ENCODE measurements at places on chromosomes 3 and 15.

DNA sequence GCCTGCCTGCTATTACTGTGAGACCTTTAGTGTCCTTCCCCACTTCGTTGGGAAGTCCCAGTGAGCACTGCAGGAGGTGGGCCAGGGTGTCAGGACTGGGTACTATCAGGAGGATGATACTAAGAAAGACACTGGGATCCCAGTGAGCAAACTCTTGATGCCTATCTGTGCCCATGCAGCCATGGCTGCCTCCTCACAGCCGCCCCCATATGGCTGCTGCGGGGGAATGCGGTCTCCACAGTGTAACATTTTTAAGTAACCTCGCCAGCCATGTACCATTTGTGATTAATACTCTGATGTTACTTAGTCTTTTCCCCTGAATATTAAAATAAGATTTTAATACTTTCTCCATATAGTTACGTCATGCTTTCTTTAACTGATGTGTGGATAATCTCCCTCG, 312.2 kb downstream of the RYR3 start:
- no peak for DNase-seq

GRCh38 chr15:76201536-76202255, 109.6 kb downstream of the ETFA start:
- DNase-seq, result no peak

- no peak for DNase-seq
These were observed 7.5 kb downstream of the PIAS1 start for GRCh38 chr15:68061602-68062001.

DNA sequence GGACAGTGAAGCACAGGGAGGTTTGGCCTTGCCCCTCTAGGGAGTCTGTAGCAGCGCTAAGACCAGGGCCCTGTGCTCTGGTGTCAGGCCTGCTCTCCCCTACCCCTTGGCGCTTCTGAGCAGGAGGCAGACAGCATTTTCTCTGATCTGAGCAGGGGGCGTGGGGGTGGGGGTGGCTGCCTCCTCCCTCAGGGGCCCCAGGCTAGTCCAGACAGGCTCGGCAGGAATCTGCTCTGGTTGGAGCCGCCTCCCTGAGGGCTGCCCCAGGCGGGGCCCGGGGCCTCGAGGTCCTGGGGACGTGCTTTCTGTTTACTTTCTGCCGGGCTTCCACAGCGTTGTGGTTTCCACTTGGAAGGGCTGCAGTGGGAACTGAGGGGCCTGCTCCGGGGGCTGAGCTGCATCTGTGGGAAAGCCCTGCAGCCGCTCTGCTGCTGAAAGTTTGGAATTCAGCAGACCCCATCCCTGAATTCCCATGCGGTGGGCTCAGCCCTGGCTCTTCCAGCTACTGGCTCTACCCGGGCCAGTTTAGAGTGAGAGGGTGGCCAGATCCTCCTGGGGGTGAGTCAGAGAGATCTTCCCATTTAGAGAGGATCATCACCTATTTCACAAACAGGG, 105.4 kb downstream of the LINGO1 start:
- no peak for DNase-seq

- no peak for DNase-seq
These were observed 79.2 kb downstream of the SEMA5B start for GRCh38 chr3:122948408-122948807.

DNA sequence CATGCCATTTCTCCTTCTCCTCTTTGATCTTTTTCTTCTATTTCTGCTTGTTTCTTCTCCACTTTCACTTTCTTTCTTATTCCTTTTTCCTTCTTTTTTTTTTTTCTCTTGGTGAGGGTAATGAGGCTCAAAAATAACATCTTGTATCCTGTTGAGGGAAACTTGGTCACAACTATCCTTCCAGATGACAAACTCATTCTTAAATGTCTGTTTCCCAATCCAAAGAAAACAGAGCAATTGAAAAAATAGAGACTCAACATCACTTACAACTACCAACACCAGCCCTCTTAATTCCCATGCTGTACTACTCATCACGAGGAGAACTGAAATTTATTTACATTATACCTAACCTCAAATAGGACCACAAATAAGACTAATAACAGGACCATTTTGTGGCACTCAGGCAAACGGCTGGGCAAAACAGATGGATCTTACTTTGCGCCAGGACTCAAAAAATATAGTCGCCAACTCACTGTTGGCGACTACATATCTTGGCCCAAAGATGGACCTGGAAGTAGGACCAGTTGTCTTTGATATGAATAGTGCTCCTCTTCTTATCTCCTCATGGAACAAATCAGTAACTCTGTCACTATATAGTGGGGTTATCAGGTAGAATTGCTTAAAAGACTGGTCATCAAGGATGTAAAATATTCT, 343.9 kb downstream of the ZBTB20 start:
- DNase-seq, result no peak

- DNase-seq, result no peak
These were observed 592 bp downstream of the PGPEP1L start for GRCh38 chr15:99006904-99007495.

DNA sequence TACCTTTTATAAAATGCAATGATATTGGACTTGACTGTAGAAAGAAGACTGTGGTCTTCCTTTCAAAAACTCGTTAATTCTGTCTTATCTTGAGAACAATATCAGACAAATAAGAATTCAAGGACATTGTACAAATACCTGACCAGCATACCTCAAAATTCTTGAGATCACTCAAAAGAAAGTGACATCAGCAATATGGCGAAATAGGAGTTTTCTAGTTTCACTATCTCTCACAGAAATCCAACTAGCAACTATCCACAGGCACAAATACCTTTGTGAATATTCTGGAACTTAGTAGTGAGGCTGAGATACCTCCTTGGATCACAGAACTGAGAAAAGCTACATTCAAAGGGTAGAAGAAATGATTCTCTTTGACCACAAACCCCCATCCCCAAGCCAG, 419.7 kb downstream of the ZNF385D start:
- DNase-seq, result no peak

DNA sequence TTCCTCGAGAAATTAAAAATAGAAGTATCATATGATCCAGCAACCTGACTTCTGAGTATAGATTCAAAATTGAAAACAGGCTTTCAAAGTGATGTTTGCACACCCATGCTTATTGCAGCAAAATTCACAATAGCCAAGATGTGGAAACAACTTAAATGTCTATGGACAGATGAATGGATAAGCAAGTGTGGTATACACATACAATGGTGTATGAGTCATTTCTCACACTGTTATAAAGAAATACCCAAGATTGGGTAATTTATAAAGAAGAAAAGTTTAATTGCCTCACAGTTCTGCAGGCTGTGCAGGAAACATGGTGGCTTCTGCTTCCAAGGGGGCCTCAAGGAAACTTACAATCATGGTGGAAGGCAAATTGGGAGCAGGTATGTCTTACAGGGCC, 100.8 kb downstream of the KLF13 start:
- DNase-seq, result no peak

DNA sequence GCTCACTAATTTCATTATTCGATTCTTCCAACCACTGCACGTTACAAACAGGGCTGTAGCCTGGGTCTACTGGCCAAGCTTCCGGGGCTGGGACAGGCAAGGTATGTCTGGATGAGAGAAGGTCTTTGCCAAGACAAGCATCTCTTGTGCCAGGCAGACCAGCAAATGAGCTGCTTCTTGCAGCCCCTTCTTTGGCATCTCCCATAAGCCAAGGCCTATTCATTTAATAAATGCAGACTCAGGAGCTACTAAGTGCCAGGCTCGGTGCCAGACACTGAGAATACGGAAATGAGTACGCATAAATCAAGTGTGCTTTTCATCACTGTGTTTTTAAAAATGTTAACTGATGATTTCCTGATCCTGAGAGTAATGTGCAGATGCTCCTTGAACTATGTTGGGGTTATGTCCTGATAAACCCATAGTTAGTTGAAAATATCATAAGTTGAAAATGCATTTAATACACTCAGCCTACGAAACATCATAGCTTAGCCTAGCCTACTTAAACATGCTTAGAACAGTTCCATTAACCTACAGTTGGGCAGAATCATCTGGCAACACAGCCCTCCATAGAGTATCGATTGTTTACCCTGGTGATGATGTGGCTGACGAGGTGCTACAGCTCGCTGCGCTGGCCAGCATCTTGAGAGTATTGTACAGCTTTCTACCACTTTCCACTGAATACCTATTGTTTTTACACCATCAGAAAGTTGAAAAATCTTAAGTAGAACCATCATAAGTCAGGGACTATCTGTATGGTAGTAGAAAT, 135.0 kb upstream of the CTDSPL start:
- DNase-seq, result no peak

GRCh38 chr15:68379058-68379758, 52.8 kb downstream of the ITGA11 start:
- DNase-seq, result no peak

- DNase-seq, result no peak
These were observed 222.0 kb downstream of the P3H2 start for GRCh38 chr3:189898559-189899153.

GRCh38 chr3:57864853-57865252, 108.7 kb downstream of the SLMAP start:
- DNase-seq, result no peak

- no peak for DNase-seq
These were observed 104.5 kb upstream of the BFSP2 start for GRCh38 chr3:133295199-133295901.

- no peak for DNase-seq
These were observed 58.9 kb downstream of the CNOT10 start for GRCh38 chr3:32743934-32744333.

DNA sequence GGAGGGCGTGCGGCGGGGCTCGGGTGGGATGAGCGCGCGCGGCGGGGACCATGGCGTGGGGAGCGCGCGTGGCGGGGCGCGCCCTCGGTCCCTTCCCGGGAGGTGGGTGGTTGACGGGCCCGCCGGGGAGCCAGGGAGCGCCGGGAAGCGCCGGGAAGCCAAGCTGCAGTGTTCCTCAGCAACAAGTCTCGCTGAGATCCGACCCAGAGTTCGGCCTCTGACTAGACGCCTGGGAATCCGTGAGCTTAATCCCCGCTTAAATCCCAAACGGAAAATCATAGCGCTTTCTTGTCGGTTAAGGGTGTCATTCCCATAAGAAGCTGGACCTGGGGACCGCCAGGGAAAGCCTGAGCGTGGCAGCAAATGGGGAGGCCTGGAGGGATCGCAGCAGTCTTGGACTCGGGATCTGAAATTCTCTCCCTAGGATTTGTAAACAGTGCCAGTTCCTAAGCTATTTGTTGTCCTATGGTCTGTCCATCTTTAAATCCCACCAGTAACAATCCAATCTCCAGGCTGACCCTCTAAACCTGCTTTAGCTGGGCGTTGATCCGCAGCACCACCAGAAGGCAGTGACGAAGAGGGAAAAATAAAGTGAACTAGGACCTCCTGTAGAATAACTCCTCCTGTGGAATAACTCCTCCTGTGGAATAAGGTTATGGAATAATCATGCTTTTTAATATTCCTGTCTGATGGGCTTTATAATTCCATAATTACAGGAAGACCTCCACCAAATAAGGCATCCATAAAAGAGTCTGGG, 570 bp upstream of the NEDD4 start:
- no peak for DNase-seq

- DNase-seq, result no peak
These were observed 22.8 kb downstream of the MYO1E start for GRCh38 chr15:59349680-59350420.

- no peak for DNase-seq
These were observed 36.6 kb downstream of the ATP2B2 start for GRCh38 chr3:10468613-10469354.

- no peak for DNase-seq
These were observed 333.3 kb downstream of the GRM7 start for GRCh38 chr3:7194071-7194835.

- no peak for DNase-seq
These were observed 14.5 kb upstream of the SLC6A1 start for GRCh38 chr3:10977892-10978510.

GRCh38 chr3:194054016-194054415, 81.9 kb upstream of the HES1 start:
- DNase-seq, result no peak

DNA sequence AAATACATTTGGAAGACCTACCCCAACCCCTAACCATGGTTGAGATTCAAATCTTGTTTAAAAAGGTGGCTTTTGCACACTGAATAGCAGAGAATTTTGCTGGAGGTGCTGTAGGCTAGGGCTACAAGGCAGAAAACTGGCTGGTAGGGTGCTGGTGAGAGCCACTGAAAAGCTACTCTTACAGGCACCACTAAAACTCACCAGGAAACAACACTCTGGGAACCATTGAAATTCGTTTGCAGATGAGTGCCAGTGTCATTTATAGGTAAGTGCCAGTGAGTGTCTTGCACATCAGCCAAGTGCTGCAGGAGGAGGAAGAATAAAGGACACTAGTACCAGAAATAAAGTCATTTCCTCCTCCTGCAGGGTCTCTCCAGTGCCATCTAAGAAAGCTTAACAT, 610.2 kb downstream of the ZNF385D start:
- DNase-seq, result no peak

DNA sequence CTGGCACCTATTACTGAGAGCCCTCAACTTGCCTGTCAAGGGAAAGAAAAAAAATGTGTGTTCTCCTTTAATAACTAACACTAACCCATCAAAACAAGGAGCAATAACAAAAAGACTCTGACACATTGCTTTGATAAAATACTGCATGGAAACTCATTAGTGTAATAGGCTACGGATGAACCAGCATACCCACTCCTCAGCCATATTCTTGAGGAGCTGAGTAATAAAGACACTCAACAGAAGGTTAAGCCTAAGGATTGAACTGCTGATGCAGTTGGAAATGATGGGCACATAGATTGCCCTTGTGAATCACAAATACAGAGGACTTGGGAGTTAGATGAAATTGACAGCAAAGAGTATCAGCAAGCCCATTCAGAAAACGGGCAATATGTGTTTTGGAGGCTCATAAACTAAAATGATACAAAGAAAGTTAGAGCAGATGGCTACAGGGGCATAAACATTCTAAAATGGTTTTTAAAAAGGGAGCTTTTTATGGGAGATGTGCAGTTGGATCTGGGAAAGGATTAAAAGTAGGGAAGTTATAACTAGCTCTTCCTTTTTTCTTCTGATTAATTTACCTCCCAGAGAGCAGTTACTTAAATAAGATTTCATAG, 447.6 kb upstream of the IL12A start:
- DNase-seq, result no peak

DNA sequence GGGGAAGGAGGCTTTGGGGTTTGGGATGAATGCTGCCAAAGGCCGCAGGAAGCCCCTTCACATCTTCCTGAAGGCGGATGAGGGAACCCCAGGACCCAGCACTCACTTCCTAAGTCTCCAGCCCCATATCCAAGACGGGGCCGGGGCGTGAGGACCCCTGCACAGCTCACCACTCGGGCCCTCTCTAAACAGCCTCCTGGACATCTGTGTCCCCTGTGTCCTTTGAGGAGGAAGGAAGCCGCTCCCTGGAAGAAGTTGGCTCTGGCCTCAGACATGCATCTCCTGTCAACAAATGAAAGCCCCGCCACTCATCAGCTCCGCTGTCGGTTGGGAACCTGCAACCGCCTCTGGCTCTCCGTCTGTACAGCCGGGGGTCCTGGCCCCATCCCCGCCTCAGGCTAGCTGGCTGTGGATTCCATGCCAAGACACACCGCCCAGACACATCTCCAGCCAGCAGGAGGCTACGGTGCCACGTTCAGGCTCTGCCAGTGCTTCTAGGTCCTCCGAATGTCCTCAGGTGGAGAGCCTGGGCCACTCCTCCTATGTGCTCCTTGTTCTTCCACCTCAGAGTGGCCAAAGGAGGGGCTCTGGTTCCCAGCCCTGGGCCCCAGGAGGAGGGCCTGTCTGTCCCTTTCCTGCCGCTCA, 140.0 kb upstream of the MEF2A start:
- no peak for DNase-seq

GRCh38 chr15:75640483-75641178, 607 bp upstream of the IMP3 start:
- peak; percentile 43 for DNase-seq

GRCh38 chr3:120780977-120781376, 38.4 kb downstream of the GTF2E1 start:
- DNase-seq, result no peak

All from stimulated activated CD4-positive, alpha-beta T cell treated with anti-CD3 and anti-CD28 coated beads, TNF-alpha, amount 100 ng/mL, for 4 hours (primary cell).